ENCODE measurements at places on chromosomes 7 and 10.

- no peak for DNase-seq
Measured at GRCh38 chr10:52334595-52334994, 20.5 kb downstream of the DKK1 start.

DNA sequence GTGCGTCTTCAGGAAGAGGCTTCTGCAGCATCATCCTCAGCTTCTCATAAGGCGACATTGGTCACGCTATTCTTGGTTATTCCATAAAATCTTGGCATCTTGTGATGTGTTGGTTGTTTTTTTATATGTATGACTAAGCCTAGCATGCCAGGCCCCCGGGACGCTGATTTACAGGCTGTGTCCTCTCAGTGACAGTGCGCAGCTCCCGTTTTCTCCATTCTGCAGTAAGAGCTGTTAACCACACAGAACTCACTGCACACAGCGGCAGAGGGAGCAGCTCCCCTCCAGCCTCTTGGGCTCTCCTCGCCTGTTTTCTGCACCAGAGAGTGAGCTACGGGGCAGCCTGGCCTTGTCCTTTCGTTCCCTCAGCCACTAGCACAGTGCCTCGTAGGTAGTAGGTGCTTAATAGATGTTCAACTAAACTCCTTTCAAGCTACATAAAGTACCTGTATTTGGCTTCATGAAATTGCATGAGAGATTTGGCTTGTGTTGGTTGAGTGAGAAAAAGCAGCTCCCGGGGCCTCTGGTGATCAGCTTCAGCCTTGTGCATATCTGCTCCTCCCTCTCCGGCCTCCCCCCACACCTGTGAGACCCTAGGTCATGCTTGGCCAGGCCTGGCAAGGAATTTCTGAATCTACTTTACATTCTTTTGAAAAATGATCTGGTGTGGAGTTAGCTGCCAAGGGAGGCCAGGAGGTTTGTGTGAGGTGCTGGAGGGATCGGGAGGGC, 116.2 kb downstream of the WDR37 start:
- no peak for DNase-seq

GRCh38 chr10:48496831-48497779, 107.8 kb downstream of the ARHGAP22 start:
- DNase-seq, result no peak

- no peak for DNase-seq
Measured at GRCh38 chr10:29379208-29379607, 90.3 kb downstream of the LYZL1 start.

GRCh38 chr10:123580426-123580825, 85.7 kb upstream of the GPR26 start:
- no peak for DNase-seq

Measured in testis (tissue), 5 donors.